ENCODE measurements at places on chromosomes 3 and 15.
A peak's percentile ranks its signal among the peaks of the same experiment; 100 is the strongest.

- DNase-seq, result no peak
Measured at GRCh38 chr3:136667081-136667480, 85.1 kb downstream of the STAG1 start.

DNA sequence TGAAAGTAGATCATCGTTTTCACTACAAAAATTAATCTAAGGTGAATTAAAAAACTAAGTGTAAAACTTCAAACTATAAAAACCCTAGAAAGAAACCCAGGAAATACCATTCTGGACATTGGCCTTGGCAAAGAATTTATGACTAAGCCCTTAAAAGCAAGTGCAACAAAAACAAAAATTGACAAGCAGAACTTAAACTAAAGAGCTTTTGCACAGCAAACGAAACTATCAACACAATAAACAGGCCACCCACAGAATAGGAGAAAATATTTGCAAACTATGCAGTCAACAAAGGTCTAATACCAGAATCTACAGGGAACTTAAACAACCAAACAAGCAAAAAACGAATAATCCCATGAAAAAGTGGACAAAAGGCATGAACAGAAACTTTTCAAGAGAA is 302.0 kb downstream of the CHST2 start:
- DNase-seq, result no peak

GRCh38 chr3:44958386-44958785 is 17.6 kb downstream of the ZDHHC3 start:
- DNase-seq, result no peak

- no peak for DNase-seq
Measured at GRCh38 chr3:66215106-66215505, 5.7 kb upstream of the SLC25A26 start.

GRCh38 chr15:36415643-36416042 is 163.8 kb upstream of the CDIN1 start:
- DNase-seq, result no peak

- DNase-seq, result no peak
Measured at GRCh38 chr15:96031426-96032110, 298.9 kb upstream of the NR2F2 start.

GRCh38 chr3:116238846-116239565 is 206.3 kb downstream of the LSAMP start:
- no peak for DNase-seq

DNA sequence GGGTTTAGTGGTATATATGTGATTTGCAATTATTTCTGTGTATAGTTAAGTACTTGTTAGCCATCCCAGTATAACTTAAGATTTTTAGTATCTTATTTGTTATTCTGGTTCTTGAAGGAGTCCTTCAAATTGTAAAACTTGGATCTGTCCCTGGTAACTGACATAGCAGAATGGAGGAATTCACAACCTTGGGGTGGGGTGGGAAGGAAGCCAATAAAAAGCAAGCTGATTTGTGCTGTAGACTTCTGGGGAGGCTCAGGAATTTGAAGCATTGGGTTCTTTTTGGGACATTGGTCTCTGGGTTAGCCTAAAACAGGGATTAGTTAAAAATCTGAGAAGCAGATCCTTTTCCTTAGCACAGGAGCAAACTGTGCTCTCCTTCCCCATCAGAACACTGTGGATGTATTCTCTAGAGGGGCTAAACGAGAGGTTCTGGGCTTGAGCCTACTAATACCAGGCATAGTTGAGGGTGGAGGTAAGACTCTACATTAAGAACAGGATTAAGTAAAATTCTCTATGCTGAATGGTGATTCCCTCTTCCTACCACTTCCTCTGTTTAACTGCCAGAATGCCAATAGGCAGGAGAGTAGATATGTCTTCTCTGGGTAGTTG is 42.2 kb downstream of the GMPS start:
- DNase-seq, result no peak

- DNase-seq, result no peak
Measured at GRCh38 chr3:60742606-60743145, 508.6 kb downstream of the FHIT start.

GRCh38 chr15:57133127-57133968 is 214.9 kb downstream of the TCF12 start:
- no peak for DNase-seq

GRCh38 chr3:40628984-40629383 is 104.2 kb downstream of the ZNF621 start:
- DNase-seq, result no peak

DNA sequence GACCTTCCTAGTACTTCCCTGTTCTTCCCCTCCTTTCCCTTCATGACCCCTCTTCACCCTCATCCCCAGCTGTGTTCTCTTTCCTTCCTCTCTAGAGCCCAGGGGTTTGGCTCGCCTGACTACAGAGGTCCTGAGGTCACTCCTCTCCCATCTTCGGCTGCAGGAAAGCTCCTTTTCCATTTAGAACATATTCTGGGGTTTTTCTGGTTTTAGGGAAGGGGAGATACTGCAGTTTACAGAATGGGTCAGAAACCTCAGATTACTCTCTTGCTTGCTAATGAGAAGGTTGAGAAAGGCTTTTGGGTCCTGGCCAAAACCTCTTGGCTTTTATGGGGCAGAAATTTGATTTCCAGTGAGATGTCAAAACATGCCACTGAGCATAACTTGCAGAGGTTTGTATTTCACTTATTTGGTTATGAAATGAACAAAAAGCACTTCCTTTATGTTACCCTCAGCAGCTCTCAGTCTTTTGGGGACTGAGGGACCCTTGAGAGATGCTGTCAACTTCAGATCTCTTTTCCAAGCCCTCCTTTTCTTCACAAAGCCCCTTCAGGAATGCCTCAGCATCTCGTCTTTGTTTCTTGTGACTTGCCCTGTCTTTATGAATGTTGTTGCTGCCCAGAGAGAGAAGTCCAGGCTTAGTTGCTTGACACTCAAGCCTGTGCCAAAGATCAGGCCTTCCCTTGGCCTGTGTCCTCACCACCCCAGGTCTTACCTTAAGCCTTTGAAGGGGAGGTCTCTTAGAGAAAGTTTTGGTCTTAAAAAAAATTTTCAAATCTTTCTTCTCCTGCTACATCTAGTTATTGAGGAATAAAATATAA is 121.7 kb upstream of the TPM1 start:
- DNase-seq, result no peak

DNA sequence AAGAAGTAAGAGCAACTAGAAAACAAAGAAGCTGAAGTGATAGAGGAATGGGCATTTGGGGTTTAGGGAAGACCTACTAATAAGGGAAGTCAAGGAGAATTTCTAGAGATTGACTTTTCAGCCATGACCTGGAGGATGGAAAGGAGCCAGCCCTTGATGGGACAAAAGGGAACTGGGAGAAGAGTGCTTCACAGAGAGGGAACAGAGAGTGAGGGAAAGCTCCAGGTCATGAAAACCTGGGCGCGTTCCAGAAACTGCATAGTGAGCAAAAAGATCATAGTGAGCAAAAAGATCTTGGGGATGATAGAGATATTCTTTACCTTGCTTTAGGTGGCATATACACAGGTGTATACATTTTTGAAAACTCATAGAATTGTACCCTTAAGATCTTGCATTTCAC is 143.1 kb upstream of the NUDT16 start:
- DNase-seq, result no peak

GRCh38 chr15:76793162-76793561 is 112.0 kb downstream of the SCAPER start:
- no peak for DNase-seq

GRCh38 chr3:118936811-118937210 is 97.8 kb downstream of the IGSF11 start:
- no peak for DNase-seq

GRCh38 chr3:99845331-99845730 is 27.7 kb downstream of the CMSS1 start:
- no peak for DNase-seq

GRCh38 chr15:86205096-86205495 is 125.4 kb downstream of the AGBL1 start:
- no peak for DNase-seq

- DNase-seq, result no peak
Measured at GRCh38 chr3:126114443-126115386, 30.8 kb upstream of the SLC41A3 start.

- no peak for DNase-seq
Measured at GRCh38 chr15:99267957-99268356, 16.7 kb downstream of the LRRC28 start.

GRCh38 chr3:149449799-149450198 is 24.7 kb upstream of the TM4SF4 start:
- DNase-seq, result no peak

DNA sequence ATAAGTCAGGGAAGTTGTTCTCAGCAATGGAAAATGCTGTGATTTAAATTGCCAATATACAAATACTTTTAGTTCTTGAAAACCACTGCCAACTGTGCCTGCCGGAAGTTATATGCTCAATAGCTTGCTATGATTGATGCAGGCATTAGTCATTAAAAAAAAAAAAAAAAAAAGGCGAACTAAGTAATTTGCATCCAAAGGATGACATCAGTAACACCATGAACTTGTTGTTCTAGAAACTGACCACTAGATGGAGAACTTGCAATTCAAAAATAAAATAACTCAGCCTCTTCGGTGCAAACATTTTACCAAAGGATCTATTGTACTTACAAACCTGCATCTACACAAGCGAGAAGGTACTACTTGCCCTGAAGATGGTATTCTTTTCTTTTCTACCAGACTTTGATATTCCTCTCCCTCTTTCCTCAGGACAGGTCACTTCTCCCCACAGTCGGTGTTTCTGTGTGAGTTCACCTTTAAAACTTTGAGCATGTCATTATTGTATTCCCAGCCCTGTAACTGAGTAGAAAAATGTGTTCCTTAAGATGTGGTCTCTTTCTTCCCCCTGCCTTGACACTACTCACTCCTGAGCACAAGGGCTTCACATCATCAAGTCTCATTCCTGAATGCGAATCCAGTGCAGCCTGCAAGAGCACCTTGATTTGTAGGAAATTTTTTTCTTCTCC is 115.0 kb upstream of the VEPH1 start:
- DNase-seq, result peak; percentile 42

GRCh38 chr3:14957925-14958324 is 10.5 kb downstream of the NR2C2 start:
- DNase-seq, result no peak

DNA sequence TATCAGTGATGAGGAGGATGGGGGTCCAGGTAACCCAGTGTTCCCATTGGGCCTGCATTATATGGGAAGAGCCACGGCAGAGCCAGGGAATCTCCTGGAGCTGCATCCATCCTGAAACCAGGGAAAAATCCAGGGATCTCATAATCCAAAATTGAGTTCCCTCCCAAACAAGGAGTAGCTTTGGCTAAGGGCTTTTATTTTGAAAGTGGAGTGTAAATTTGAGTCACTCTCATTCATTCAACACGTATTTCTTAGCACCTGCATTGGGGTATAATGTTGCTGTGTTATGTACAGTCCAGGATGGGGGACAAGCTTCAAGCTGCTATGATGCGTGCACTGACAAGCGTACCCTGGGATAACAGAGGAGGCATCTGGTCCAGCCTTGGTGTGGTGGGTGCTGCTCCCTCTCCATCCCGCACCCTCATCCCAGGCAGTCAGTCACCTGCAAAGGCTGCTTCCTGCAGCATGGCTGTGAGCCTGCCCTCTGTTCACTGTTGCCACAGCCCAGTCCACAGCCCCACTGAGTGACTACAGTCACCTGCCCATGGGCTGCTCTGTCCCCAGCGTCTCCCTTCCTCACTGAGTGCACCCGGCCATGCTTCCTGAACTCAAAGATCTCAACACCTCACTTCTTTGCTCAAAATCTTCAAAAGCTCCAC is 135.6 kb downstream of the OPA1 start:
- no peak for DNase-seq

DNA sequence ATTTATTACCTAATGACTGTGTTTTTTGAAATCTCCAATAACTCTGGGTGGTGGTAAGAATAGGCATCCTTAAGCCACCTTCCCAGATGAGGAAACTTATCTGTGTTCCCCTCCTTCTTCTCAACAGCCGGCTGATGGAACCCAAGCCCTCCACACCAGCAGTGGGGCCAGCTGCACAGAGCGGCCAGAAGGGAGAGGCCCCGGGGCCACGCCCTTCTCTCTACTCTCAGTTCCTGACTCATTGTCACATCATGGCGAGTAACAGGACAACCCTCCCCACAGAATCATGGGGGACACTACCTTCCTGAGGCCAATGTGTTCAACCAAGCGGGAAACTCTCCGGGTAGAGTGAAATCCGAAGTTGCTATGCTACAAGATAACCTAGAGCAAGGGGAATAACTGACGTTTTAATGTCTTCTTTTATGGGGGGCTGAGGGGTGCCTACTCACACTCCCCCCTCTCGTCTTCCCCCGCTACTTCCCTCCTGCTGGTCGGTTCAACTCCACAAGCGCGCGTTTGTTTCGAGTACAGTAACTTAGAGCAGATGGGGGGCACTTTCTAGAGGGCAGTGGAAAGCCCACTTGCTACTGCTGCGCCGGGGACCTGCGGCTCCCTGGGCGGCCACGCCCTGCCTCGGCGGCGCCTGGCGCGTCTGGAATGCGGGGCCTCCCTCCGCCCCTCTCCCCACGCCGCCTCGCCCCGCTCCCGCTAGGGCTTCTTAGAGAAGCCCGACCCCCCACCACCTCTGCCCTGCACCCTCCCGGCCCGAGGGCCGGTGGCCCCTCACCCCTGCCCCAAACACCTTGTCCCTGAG is 621 bp downstream of the ANXA2 start:
- DNase-seq, result peak; percentile 53

GRCh38 chr3:136988651-136989050 is 30.9 kb downstream of the IL20RB start:
- DNase-seq, result no peak

- peak; percentile 26 for DNase-seq
Measured at GRCh38 chr3:133540896-133541674, 32.4 kb upstream of the CDV3 start.

DNA sequence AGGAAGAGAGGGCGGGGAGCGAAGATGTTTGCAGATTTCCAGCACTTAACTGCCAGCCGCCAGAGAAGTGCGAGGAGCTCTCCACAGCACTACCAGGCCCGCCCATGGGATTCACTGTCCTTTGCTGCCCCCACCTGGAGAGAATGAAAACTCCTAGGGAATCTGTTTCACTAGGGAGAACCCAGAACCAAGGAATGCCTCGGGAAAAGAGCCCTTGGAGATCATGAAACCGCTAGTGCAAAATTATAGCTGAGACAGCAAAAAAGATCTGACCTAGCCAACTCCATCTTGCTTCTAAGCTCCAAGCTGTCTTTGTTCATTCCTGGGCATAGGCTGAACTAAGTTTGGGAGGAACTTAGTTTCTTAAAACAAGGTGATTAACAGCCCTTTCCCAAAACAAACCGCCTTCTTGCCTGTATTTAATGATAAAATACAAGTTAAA is 82.6 kb upstream of the GCNT3 start:
- no peak for DNase-seq

DNA sequence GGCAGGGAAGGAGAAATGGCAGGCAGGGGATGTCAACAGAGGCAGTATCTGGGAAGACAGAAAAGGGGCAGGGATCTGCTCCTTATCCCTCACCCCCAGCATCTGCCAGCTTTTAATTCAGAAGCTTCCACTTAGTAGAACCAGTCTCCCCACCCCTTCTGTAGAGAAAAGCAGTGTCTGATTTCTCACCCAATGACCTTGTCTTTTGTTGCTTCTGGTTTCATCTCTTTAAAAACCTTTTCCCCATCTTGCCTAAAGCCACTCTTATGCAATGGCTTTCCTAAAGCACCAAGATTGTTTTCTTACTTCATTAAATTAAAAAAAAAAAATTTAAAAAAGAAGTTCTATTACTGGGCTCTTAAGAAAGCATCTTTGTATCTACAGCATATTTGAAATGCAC is 27.8 kb downstream of the ARHGEF3 start:
- no peak for DNase-seq

- no peak for DNase-seq
Measured at GRCh38 chr15:96585484-96586386, 255.2 kb downstream of the NR2F2 start.

Measured in GM19239 (cell line).